T-helper 2 cell (primary cell): ENCODE measurements at places on chromosomes 3 and 15.

DNA sequence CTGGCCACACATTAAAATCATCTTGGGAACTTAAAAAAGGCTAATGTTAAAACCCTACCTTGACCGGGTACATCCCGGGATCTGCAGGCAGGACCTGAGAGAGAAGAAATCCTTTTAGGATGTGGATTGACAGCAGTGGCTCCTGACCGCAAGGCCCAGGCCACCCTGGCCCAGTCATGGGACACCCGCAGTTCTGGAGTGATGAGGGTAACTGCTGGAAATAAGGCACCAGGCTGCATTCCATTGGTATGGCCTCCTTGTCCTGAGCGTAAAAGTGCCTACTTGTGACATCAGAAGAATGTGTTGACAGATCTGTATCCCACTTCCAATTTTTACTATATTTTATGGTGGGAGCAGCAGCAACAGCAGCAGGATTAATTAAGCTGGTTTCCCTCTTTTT, 63.4 kb upstream of the GSK3B start:
- no peak for DNase-seq

DNA sequence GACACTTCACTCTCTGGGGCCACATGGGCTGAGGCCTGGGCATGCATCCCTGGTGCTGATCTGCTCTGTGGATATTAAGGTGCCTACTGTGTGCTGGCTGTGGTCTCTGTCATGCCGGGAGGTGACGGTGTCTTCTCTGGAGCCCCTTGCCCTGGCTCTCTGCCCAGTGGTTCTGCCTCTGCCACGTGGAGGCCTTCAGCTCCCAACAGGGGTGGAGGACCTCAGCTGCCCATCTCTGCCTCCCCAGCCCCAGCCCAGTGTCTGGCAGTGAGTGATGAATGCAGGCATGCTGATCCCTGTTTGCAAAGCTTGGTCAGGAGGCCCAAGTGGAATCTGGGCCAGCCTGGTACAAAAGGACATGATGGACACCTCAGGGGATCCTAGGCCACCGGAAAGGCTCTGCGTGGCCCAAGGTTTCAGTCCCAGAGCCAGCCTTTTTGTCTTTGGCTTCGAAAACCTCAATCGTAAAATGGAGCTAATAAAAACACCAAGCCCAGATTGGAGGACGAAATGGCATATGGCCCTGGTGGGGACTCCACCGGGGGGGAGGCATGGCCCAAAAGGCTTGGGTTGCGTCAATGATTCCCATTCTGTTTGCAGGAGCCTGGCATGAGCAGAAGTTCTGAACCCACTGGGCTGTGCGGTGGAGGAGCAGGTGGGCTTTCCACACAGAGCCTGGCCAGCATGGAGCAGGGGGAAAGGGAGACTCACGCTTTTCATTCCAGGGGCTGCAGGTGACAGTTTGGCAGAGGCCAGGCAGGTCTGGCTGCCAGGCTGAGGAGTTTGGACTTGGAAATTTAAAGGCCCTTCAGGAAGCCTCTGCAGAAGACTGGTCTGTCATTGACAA, 54.7 kb upstream of the KLF13 start:
- no peak for DNase-seq

GRCh38 chr3:117346901-117347300, 637.3 kb downstream of the TUSC7 start:
- DNase-seq, result no peak

DNA sequence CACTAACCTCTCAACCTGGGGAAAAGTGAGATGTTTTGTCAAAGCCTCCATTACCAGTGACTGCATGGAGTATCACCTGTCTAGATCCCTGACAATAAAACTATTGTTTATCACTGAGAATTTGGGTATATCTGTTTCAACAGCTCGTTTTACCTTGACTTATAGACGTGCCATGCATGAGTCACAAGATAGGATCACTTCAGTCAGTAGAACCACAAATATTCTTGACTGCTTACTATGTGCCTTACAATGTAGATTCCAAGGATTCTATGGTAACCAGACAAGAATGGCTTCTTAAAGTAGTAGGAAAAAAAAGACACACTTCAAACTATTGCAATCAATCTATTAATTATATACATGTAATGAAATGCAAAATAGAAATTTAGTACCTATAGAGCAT, 55.7 kb upstream of the GRM7 start:
- no peak for DNase-seq

- DNase-seq, result no peak
Observed at GRCh38 chr3:81465510-81466200, 295.8 kb downstream of the GBE1 start.
